ENCODE measurements at places on chromosomes 12 and 14.

DNA sequence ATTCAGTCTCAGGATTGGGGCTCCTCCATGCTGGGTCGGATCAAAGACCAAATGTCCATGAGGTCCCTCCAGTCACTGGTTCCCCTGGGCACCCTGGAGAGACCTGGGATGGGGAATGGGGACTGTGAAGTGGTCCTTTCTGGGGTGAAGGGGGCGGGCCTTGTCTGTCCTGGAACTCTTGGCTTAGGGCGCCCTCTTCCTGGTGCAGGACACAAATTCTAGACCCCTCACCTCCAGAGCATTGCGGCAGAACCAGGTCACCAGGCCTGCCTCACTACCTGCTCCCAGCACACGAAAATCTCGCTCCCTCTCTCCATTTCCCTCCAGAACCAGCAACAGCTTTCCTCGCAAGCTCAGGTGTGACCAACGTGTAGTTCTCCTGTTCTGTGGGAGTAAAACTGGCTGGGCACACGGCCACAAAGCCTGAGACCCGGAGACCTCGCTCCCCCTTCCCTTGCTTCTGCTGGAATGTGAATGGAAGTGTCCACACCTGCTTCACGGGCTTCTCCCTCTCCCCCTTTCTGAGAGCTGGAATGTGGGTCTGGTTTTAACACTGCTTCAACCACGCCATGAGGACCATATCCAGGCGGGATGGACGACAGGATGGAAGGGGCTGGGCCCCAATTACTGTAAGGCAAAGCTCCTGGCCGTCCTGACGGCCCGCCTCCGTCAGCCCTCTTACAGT, 112.7 kb downstream of the SCARB1 start:
- DNase-seq = no peak

DNA sequence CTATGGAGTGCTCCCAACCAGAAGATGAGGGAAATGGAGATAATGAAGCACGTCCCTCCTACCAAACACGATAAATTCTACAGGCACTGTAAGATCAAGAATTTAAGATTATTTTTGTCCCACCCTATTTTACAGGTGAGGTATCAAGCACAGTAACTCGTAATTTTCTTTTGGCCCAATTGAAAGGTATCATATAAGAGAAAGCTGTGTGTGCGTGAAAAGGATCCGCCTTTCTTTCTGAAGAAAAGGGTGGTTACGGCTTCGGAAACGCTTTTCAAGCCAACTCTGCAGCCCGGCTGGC, 733 bp upstream of the KLHDC2 start:
- no peak for DNase-seq

DNA sequence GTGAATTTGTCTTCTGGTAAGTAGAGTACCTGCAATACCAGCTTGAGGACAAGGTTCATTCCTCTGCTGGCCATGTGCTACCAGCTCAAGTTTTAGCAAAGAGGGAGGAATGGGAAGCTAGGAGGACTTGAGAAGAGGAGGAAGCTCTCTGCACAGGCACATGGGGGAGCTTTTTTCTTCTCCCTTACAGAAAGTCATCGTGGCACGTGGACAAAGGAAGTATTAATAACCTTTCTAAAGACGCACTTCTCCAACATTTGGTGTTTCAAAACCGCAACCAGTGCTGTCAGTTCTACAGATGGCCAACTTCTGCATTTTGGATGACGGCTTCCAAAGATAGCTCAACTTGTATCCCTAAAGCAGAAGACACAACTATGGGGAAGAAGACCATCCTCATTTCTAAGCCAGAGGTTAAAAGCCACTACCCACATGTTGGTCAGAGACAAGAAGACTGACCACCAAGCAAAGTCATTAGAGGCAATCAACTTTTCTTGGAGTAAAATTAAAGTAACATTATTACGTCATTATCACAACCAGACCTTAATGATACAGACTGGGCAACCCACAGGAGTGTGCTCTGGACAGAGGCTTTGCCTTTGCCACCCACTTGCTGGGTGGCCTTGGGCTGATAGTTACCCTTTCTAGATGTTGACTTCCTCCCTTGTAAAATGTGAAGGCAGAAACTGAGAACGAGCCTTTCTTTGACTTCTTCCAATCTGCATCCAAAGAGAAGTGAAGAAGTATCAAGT, 12.3 kb upstream of the TMED10 start:
- DNase-seq = peak; percentile 49

- no peak for DNase-seq
Measured at GRCh38 chr14:66804141-66804540, 296.2 kb downstream of the GPHN start.

DNA sequence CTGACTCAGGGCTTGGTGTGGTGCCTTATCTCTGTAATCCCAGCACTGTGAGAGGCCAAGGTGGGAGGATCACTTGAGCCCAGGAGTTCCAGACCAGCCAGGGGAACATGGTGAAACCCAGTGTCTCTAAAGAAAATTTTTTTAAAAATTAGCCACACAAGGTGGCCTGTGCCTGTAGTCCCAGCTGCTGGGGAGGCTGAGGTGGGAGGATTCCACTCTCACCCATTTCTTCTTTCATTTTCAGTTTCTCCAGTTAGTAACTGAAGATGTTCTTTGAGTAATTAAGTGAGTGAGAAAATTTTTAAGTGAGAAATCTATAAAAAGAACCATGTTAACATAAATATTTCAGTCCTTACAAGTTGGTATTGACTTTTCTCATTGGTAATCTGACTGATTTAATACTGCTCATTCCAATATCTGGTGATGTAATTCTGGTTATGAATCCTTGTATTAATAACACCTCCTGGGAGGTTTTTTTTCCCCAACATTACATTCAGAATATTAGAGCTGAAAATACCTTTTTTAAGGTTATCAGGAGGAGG, 6.1 kb downstream of the METTL3 start:
- peak; percentile 34 for DNase-seq

DNA sequence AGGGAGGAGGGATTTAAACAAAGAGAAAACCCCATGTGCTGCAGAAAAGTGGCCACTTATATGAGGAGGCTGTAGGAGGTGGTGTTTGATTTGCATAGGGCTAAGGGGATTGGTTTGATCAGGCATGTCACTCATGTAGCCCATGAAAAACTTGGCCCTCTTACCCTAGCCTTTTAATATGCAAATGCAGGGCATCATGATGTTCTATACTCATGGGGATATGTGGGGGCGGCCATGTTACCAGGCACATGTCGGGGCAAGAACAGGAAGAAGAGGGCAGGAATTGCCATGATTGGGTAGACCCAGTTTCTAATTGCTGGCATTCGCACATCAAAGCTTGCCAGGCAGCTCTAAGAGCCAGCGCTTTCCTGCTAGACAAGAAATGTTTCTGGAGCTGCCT, 28.8 kb downstream of the KLRK1 start:
- DNase-seq = no peak

GRCh38 chr12:108905725-108906124, 25.8 kb downstream of the DAO start:
- DNase-seq = no peak

GRCh38 chr12:50689437-50689836, 74.5 kb upstream of the ATF1 start:
- no peak for DNase-seq

DNA sequence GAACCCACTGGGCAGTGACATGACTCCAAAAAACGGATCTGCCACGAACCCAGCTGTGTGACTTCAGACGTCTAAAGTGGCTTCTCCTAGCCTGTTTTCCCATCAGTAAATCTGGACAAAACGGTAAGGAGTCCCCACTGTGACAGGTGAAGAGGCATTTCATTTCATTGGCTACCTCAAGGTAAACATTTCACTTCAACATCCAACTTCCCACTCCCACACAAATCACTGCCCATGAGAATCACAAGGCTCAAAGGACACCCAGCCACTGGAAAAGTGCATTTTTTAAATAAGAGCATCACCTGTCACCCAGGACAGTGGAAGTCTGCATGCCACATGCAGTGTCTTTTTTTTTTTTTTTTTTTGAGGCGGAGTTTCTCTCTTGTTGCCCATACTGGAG, 27.9 kb downstream of the HSP90AA1 start:
- DNase-seq = no peak

GRCh38 chr14:92516344-92516965, 2.9 kb downstream of the RIN3 start:
- no peak for DNase-seq

GRCh38 chr12:124613151-124613585, 45.8 kb upstream of the NCOR2 start:
- DNase-seq = no peak

DNA sequence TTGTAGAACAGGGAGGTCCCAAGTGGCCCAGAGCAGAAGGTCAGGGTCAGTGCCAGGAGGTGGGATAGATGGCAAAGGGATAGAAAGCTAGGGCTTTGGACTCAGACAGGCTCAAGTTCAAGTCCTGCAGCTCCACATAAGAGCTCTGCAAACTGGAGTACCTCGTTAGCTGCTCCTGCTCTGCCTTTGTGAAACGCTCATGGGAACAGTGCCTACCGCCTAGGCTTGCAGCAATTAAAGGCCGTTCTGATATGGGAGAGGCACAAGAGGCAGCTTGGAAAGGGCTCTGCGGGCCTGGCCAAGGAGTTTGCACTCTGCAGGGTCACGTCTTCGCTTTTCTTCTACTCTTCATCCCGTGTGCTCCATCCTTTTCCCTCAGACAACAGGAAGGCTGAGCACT, 54.1 kb downstream of the MAP1LC3B2 start:
- DNase-seq = no peak

- DNase-seq = no peak
Measured at GRCh38 chr14:90851327-90852036, 35.3 kb upstream of the TTC7B start.

- DNase-seq = no peak
Measured at GRCh38 chr14:91207008-91207407, 37.5 kb downstream of the GPR68 start.

DNA sequence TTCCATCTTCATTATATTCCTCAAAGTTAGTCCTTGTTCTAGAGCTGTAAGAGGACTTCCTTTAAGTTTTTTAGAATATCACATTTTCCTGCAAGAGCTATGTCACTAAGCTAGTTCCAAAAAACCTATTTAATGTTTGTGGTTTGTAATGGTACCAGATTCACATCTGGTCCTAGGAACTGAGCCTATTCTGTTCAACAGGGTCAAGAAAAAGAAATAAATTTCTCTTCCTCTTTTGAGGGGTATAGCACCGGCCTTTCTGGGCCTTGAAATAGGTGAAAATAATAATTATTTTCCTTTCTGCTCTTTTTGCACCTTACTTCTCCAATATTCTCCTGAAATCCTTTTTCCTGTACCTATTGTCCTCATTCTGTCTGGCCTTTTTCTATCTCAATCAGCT, 3.6 kb upstream of the STXBP6 start:
- DNase-seq = no peak

DNA sequence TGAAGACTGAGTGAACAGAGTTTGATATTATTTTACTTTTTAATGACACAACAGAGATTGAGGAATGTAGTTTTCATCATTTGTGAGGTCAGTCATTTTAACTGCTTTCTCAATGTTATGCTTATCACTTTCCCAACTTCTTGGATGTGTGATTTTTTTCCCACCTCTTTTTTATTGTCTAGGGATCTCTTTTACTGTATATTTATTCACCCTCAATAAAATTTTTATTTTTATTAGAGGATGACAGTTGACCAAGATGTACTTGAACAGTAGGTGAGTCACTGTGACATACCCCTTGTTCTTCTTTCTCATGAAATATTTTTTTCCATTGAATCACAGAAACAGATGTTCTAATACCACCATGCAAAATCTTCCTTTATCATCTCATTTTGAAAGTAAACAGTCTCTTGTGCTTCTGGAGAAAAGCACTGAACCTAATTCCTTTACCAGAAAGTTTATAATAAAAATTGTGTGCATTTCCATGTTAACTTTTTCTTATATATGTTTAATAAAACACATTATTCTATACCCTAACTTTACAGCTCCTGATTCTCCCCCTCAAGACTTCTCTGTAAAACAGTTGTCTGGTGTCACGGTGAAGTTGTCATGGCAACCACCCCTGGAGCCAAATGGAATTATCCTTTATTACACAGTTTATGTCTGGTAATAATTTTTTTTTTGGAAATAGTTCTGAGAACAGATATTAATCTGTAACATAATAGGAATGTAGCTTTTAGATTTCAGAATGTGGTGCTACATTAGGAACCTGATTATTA, 65.9 kb downstream of the PTPRQ start:
- DNase-seq = no peak

- DNase-seq = no peak
Measured at GRCh38 chr12:116929885-116930284, 19.1 kb downstream of the FBXW8 start.

DNA sequence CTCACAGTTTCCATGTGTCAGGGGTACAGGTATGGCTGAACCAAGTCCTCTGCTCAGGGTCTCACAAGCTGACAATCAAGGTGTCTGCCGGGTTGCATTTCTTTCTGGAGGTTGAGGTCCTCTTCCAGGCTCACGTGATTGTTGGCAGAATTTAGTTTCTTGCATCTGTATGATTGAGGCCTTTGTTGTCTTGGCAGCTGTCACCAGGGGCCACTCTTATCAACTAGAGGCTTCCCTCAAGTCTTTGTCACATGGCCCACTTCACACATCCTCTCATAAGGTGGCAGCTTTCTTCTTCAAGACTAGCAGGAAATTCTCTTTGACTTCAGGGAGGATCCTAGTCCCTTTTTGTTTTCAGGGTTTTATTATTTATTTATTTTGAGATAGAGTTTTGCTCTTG, 46.0 kb upstream of the FOS start:
- no peak for DNase-seq

DNA sequence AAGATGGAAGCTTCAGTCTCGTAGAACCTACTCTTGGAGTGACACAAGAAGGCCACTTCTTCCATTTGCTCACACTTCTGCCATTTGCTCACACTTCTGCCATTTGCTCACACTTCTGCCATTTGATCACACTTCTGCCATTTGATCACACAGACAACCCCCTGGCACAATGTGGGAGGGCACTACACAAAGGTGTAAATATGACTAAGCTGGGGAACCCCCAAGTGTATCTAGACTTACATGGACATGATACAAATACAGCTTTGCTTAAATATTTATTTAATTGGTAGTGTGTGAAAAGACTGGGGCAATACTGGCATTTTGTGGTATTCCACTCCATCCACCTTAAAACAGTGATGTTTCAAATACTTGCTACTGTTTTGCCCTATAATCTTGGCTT, 296.2 kb upstream of the PPFIA2 start:
- no peak for DNase-seq

DNA sequence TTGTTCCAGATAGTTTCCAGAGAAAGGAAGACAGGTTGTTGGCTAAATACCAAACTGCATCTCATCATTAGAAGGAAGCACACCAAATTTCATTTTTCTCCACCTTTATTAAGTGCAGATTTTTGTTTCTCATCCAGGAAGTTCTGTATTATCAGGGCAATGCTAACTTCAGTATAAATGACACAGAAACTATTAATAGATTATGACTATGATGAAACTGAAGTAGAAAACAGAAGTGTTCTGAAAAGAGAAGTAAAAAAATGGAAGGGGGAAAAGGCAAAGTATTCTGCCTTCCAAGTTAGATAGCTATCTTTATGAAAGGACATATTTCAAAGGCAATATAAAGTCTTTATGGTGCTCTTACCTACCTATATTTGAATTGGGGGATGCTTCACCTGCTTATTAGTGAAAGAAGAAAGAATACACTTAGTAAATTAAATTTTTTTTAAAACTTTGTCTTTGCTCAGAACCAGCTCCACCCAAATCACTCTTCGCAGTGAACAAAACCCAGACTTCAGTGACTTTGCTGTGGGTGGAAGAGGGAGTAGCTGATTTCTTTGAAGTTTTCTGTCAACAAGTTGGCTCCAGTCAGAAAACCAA, 223.9 kb downstream of the PTPRO start:
- DNase-seq = peak; percentile 58

GRCh38 chr12:93336291-93336741, 41.4 kb upstream of the NUDT4 start:
- DNase-seq = no peak

Measured in GM06990 (cell line).